ENCODE measurements at places on chromosomes 2 and 18. TPM values are rescaled to one million over a fixed set of nuclear protein-coding genes. Genes with fewer than 3 reads are reported as not detected.

DNA sequence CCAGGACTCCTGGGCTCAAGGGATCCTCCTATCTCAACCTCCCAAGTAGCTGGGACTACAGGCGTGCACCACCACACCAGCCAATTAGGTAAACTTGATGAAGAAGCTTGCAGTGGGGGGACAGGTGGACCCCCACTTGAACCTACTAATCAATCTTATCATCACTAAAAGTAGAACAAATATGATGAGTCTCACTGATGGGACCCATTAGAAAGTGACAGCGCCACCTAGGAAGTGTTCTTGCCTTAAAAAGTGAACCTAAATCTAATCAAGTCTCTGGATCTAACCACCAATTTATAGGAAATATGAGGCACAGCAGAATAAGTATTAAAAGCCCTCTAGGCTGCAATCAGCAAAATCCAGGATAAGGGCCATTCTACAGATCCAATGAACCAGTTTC is 79.2 kb downstream of the BIN1 start:
- peaks cover 6% of the 10 kb centered on the region for H3K4me1 ChIP-seq
- H3K4me3 ChIP-seq, result no peak overlapping the region
- no peak for DNase-seq
- H3K27ac ChIP-seq, result no peak overlapping the region
- H3K36me3 ChIP-seq, result no peaks in the 10 kb centered on the region

- no peaks in the 10 kb centered on the region for H3K36me3 ChIP-seq
- H3K27ac ChIP-seq, result peak overlapping the region; percentile 99
- no peak overlapping the region for H3K4me3 ChIP-seq
- no peak for DNase-seq
- peaks cover 9% of the 10 kb centered on the region for H3K4me1 ChIP-seq
These were observed 2.0 kb downstream of the KCMF1 start for GRCh38 chr2:84972932-84973331.

- no peak overlapping the region for H3K27ac ChIP-seq
- H3K36me3 ChIP-seq, result no peaks in the 10 kb centered on the region
- no peaks in the 10 kb centered on the region for H3K4me1 ChIP-seq
These were observed 1196.1 kb upstream of the CDH2 start for GRCh38 chr18:29373000-29373399.

DNA sequence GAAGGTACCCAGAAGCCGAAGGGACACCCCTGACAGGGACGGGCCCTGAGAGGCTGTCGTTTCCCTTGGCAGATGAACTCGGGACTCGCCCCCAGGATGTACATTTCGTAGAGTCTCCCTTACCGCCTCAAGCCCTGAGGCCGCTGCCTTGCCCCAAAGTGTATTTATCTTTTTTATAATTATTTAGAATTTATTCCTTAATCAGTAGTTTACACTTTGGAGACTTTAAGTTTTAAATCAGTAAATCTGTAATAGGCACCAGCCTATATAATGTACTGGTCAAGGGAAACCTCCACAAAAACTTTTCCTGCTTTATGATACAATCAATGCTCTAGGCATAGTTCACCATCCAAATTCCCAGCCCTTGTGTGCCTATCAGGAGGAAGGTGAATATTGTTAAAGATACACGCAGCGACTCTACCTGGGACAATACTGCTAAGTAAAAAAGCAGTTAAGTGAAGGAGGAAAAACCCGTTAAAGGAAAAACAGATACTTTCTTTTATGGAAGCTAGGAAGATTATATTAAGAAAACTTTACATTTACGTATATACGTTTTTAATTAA is 848 bp downstream of the VRK2 start:
- peak overlapping the region; percentile 92 for H3K27ac ChIP-seq
- peak overlapping the region; percentile 72 for H3K4me3 ChIP-seq

The NT5C1B gene
- total RNA-seq, result not detected

The CPS1 gene
- total RNA-seq, result 9.4 TPM

The TCF23 gene
- total RNA-seq, result not detected

Measured in ascending aorta (tissue), 2 donors.